H7 (cell line): ENCODE measurements at places on chromosomes 16 and 17. TPM values are rescaled to one million over a fixed set of nuclear protein-coding genes. Genes with fewer than 3 reads are reported as not detected.

SEPTIN12 gene
- not detected in 2 replicates for total RNA-seq

ARMC5 gene
- 8.0 and 11.6 TPM in 2 replicates for total RNA-seq

GCGR gene
- total RNA-seq = 0.07 and 0.11 TPM in 2 replicates

HOXB1 gene
- 4.5 and 6.4 TPM in 2 replicates for total RNA-seq

EVPL gene
- total RNA-seq = 0.26 TPM in 1 of 2 replicates, not detected in the other

GRCh38 chr17:48551214-48551555 is 6.3 kb upstream of the HOXB2 start:
- no peak for DNase-seq

GRCh38 chr16:29114574-29114973 is 129.7 kb downstream of the LAT start:
- DNase-seq = no peak
